Suppressor macrophage treated with lipopolysaccharide for 1 hour (primary cell): ENCODE measurements at places on chromosomes 7 and 10.

DNA sequence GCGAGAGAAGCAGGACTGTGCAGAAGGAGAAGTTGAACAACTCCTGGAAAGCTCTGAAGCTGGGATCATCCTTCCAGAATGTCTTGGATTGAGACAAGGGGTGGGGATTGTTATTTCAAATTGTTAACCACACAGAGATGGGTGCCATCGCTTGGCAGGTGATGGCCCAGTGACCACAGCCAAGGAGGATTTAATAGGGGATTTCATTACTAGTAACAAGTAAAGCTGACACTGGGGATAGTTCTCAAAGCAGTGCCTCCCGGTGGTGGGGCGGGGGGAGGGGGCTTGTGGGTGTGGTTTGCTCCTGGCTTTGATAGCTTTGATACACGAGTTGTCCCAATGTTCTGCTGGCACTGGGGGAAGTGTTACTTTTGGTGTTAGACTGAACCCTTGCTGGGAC is 59.2 kb downstream of the ZNF503 start:
- DNase-seq: no peak

- DNase-seq: no peak
These were observed 84.6 kb upstream of the PDLIM1 start for GRCh38 chr10:95375418-95375817.

- peak; percentile 4 for DNase-seq
These were observed 461.1 kb downstream of the ZNF33B start for GRCh38 chr10:42177077-42177792.

DNA sequence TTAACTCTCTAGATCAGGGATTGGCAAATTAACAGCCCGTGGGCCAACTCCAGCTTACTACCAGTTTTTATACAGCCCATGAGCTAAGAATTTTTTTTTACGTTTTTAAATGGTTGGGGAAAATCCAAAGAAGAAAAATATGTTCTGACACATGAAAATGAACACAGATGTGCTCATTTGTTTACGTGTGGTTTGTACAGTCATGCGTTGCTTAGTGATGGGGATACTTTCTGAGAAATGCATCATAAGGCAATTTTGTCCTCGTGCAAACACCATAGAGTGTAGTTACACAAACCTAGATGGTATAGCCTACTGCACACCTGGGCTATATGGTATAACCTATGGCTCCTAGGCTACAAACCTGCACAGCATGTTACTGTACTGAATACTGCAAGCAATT is 8.3 kb upstream of the SMKR1 start:
- peak; percentile 58 for DNase-seq

DNA sequence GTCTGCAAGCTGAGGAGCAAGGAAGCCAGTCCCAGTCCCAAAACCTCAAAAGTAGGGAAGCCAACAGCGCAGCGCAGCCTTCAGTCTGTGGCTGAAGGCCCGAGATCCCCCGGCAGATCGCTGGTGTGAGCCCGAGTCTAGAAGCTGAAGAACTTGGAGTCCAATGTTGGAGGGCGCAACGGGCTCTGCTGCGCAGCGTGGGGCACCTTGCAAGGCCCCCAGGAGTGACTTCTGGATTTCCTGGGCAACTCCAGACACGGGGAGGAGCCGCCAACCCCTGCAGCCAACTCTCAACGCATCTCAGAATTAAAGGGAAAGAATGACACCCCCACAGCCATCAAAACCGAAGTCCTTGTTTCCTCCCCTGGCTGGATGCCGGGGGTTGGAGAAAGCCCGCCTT is 18.8 kb upstream of the PROSER2 start:
- no peak for DNase-seq

GRCh38 chr7:156472267-156472666 is 168.3 kb upstream of the RNF32 start:
- no peak for DNase-seq

- no peak for DNase-seq
These were observed 113.9 kb upstream of the PLXNA4 start for GRCh38 chr7:132690174-132690573.

DNA sequence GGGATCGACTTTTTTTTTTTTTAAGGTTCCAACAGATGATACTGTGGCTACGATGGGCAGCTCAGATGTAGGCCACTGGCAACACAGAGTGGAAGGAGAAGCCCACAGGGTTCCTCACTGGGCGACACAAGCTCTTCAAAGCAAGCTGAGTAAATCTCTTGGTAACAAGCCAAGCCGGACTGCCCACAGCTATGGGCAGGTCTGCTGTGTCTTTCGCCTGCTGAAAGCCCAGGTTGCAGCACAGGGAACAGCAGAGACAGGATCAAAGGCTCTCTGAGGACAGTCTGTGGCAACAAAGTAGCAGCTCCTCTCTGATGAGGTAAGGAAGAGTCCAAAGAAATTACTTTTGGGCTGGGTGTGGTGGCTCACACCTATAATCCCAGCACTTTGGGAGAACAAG is 83.6 kb downstream of the KCNMA1 start:
- DNase-seq: no peak

DNA sequence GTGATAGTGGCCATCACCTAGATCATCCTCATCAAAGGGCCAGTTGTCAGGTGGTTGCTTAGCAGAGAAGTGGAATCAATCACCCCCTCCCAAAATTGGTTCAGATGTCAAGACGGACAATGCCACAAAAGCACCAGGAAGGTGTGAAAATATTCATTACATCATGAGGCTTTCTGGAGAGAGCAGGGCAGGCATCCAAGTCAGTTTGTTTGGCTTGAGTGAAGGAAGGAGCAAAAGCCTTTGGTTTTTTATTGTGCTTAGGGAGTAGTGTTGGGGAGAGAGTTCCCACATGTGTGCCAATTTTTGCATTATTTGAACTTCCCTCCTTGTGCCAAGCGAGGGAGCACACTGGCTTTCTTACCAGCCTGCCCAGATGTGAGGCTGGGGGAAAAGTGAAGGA is 1082.9 kb downstream of the LRMDA start:
- no peak for DNase-seq

GRCh38 chr7:101232141-101232850 is 5.3 kb downstream of the CLDN15 start:
- no peak for DNase-seq

- DNase-seq: no peak
These were observed 221.4 kb downstream of the ADARB2 start for GRCh38 chr10:1515780-1516491.

- no peak for DNase-seq
These were observed 86.7 kb upstream of the ADRB1 start for GRCh38 chr10:113957013-113957412.

- DNase-seq: no peak
These were observed 64.1 kb downstream of the DOCK1 start for GRCh38 chr10:126969310-126969709.

DNA sequence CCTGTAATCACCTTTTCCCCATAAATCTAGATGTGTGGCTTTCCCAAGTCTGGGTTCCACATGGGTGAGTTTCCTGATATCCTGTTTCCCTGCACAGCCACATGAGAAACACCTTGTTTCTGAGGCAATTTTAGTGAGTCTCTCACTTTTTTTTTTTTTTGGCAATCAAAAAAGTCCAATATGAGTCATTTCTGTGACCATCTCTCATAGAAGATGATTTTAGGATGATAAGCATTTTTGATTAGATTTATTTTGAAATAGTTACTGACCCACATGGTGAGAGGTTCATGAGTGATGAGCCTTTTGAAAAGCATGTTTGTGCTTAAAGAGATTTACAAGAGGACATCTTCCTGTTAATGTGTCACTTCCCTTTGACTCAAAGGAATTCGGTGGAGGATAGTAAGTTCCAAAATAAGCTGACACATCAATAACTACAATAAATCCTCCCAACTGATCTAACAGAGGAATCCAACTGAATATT is 464.0 kb downstream of the INHBA start:
- DNase-seq: no peak

DNA sequence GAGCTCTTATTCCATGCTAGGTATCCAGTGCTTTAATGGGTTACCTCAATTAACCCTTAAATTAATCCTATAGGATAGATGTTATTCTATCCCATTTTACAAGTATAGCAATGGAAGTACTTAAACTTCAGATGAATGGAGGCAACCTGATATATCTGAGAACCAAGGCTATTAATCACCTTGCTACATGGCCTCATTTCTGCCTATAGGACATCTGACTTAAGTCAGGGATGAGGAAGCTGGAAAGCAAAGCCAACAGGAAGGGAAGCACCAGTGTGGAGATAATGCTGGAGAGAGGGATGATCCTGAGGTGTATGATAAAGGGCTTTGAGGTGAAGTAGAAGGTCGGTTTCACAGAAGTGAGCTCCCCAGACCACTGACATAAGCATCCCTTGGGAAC is 132.3 kb downstream of the CHN2 start:
- DNase-seq: no peak

DNA sequence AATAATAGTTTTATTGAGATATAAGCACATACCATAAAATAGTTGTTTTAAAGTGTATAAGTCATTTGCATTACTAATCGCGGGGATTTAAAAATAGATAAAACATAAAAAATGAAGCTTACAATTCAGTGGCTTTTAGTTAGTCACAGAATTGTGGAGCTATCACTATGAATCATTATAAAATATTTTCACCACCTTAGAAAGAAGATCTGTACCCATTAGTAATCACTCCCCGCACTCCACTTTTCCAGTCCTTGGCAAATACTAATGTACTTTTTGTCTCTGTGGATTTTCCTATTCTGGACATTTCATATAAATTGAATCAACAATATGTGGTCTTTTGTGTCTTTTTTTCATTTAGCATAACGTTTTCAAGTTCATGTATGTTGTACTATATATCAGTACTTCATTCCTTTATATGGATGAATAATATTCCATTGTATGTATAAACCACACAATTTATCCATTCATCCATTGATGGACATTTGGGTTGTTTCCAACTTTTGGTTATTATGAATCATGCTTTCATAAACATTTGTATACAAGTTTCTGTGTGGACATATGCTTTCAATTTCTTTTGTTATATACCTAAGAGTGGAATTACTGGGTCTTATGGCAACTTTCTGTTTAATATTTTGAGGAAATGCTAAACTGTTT is 162.5 kb downstream of the MAGI2 start:
- DNase-seq: no peak

- DNase-seq: peak; percentile 18
These were observed 704 bp upstream of the ERLIN1 start for GRCh38 chr10:100186253-100187212.

- no peak for DNase-seq
These were observed 86.1 kb upstream of the IGFBP3 start for GRCh38 chr7:46007194-46007593.

- DNase-seq: no peak
These were observed 19.7 kb downstream of the ESYT2 start for GRCh38 chr7:158809596-158809995.

DNA sequence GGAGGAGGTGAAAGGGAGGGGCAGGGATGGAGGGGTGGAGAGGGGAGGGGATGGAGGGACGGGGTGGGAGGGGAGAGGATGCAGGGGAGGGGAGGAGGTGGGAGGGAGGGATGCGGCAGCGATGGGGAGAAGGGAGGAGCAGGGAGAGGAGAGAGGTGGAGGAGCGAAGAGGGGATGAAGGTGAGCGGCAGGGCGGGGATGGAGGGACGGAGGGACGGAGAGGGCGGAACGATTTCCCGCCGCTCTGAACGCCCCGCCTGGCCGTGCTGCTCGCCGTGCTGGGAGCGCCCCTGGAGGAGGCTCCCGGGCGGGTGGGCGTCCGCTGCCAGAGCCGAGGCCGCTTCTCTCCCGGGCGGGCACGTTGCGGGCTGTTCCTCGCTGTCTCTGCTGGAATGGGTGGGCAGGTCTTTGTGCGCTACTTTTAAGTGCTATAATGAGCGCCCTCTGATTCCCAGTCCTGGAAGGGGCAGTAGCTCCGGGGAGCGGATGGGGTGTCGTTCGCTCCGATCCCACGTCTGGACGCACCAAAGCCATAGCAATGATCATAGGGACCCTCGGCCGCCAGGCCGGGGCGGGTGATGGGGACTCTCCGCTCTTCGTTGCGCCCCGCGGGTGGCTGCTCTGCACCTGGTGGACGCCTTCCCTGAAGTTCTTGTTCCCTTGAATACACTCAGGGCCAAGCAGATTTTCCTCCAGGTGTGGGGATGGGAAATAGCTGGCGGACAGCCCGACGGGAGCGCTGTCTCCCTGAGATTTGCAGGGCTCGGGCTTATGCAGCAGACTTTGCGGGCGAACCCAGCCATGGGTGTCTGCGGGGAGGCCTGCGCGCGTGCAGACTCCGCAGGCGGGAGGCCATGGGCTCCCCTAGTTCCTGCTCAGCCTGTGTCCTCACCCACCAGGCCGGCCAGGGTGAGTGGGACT is 81.1 kb upstream of the CPXM2 start:
- DNase-seq: no peak

- no peak for DNase-seq
These were observed 595.9 kb upstream of the AUTS2 start for GRCh38 chr7:69002416-69002815.

- no peak for DNase-seq
These were observed 66.9 kb upstream of the SEMA3A start for GRCh38 chr7:84261509-84261908.

DNA sequence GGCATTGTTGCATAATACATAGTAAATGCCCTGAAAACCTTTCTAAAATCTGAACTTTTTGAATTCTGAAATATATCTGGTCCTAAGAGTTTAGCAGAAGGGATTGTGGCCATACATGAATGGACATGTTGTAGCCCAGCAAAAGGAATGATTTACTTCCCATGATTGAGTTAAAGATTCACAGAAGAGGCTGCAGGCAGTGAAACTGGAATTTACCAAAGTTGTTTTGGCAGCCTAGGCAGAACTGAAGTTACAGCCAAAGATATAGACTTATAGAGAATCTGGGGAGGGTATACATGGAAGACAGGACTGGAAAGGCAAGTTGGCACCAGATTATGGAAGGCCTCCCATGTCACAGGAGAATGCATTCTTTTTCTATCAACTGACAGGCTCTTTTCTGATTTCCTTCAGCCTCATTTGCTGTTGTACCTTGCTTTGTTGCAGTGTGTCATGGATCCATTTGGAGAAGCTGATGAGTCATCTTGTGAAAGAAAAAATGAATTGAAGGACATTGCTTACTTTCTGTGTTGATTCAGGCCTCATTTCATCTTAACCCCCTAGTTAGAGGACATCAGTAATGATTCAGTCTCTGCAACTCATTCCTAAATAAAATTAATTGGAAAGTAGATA is 356.2 kb upstream of the LRGUK start:
- peak; percentile 6 for DNase-seq

DNA sequence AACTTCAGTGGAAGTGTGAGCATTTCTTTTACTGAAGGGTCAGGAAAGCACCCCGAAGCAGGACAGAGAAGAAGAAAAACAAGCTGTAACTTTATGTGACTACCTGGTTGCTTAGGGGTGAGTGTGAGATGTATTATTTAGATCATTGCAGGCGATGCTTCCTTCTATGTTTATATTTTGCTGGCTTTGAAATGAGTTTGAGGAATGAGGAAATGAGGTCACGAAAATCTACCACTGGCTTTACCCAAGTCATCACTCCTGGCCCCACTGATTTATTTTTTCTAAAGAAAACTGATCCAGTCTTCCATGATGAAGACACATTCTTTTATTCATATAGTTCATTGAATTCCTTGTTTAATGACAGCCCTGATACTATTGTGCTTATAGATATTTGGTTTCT is 716.6 kb upstream of the FZD8 start:
- DNase-seq: no peak
